Stimulated activated CD4-positive, alpha-beta T cell treated with anti-CD3 and anti-CD28 coated beads, TNF-alpha, amount 100 ng/mL, for 48 hours (primary cell): ENCODE measurements at places on chromosomes 3 and 15.

- no peak for DNase-seq
Observed at GRCh38 chr3:189631409-189631808, 220 bp downstream of the TP63 start.

DNA sequence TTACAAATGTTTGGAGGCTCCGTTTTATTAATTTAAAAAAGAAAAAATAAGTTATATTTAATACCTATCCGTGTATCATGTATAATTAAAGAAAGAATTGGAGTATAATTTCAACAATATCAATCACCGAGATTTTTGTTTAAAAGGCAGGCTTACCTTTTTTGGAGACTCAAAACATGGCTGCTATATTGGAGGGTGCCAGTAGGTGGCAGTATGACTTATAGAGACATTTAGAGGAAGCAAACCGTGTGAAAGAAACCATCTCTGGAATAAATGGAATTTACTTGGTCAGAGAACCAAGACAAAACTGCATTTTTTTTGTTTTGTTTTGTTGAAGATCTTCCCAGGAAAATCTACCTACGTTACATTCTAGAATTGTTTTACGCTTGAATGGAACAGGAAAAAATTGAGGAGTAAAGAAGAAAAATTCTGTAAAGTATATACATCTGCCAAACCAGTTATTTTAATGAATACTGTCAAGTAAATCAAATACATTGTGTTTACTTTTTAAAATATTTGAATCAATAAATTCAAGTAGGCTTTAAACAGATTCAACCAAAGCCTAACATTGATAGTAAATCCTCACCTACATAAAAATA is 802.6 kb upstream of the ALCAM start:
- DNase-seq, result peak; percentile 34

- DNase-seq, result no peak
Observed at GRCh38 chr3:62027796-62028195, 345.6 kb downstream of the FEZF2 start.

GRCh38 chr3:157534725-157535161 is 31.5 kb upstream of the VEPH1 start:
- no peak for DNase-seq

DNA sequence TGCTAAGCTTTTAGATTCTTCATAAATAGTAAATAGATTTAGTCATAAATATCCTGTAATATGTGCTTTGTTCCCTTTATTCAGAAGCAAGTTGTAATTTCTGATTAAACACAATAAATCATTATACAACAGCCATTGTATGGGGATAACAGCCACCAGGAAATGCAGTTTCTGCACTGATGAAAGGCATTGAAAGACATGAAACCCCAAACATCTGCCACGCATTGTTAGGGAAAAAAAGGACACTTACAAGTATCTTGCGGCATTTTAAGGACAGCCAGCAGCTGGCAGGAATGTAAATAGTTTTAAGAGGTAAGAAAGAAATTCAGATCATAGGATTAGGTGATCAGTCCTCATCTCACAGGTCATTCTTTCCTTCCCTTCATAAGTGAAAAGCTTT is 801.1 kb upstream of the LMCD1 start:
- DNase-seq, result no peak

DNA sequence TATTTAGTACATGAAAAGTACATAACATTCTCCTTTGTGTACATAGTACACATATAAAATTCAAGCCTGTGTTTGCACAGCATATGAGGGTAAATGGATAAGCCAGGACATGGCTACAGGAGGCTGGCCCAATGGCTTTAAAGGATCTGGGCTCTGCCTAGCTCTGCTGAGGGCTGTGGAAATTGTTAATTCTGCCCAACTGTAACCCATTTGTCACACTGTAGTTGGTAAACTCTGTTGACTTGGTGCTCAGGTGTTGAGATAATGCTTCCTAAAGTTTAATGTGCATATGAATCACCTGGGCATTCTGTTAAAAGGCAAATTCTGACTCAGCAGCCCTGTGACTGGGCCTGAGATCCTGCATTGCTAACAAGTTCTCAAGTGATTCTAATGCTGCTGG is 196.5 kb upstream of the ZPLD1 start:
- DNase-seq, result no peak

GRCh38 chr3:189312866-189313265 is 141.1 kb downstream of the TPRG1 start:
- DNase-seq, result no peak

GRCh38 chr3:198071602-198072287 is 111.7 kb downstream of the LMLN start:
- DNase-seq, result no peak

- DNase-seq, result no peak
Observed at GRCh38 chr3:127260826-127261555, 26.9 kb downstream of the PRR20G start.

GRCh38 chr15:68543165-68544008 is 35.4 kb upstream of the CORO2B start:
- no peak for DNase-seq

DNA sequence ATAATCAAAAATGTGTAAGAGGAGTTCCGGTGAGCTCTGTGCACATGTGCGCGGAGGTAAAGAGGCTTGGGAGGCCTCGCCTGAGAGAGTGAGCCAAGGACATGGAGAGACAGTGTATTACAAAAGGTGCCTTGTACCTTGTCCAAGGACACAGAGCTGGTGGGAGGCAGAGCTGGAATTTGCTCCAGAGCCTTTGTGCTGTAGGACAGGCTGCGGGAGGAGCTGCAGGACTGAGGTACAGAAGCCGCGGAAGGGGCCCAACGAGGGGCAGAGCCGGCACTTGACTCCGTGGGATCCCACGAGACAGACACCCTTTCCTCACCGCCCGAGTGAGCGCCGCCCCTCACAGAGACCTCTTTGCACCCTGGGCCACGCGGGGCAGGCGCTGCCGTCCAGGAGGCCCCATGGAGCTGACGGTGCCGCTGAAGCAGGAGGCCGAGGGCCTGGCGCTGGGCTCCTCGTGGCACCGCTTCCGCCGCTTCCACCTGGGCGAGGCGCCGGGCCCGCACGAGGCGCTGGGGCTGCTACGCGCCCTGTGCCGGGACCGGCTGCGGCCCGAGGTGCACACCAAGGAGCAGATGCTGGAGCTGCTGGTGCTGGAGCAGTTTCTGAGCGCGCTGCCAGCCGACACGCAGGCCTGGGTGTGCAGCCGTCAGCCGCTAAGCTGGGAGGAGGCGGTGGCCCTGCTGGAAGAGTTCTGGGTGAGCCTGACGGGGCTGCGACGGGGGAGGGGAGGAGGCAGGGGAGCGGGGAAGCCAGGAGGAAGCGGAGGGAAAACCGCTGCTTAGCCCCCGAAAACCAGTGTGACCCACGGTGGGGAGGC is 68.7 kb downstream of the SLTM start:
- DNase-seq, result no peak

DNA sequence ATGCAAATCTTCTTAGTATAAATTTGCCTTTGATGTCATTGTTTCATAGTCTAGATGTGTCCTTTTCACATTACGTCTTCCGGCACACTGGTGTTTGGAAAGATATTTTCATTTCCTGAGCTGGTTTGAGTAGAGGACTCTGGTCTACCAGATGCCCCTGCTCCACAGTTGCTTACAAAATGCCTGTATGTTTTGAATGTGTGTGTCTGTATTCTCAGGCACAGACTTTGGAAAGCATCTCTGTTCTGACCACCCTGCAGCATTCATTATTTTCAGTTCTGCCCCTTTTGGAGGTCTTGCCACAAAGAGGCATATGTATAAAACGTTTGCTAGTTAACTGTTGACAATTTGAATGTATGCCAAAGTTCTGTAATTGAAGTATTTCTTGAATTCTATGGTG is 236.0 kb upstream of the GOLIM4 start:
- DNase-seq, result no peak

DNA sequence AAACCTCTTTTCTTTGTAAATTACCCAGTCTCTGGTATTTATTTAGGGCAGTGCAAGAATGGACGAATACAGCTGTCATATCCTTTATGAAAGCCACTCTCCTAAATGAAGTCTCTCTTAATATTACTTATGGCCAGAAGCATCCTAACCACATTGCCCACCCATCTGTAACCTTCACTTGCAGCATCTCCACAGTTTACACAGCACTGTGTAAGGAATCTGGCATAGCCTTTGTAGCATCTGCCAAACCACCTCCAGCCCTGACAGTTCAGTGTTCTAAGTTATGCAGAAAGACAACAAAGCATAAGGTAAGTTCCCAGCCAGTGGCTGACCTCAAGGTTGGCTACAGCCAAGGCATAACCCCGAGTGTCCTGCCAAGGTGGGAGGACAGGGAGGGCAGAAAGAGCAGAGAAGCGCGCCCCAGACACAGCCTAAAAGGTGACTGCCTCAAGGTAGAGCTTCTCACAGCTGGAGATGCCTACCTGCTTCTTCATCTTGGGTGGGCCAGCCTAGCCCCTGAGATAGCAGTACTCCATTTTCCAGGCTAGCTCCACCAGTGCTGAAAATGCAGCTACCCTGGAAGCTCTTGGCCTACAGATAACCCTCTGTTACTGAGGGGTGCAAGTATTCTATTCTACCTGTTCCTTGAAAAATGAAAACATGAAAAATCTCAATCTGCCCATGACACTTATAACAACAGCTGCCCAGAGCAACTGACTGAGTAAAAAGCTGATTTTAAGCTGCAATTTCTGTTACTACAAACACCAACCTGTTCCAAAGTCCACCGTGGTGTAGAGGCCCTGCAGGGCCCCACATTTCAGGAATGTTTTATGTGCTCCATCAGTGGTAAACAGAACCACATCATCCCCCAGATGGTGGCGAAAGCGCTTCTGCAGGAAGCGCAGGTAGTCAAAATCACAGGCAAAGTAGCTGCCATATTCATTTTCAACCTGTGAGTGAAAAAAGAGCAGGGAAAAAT is 39.3 kb downstream of the GLB1 start:
- DNase-seq, result no peak

DNA sequence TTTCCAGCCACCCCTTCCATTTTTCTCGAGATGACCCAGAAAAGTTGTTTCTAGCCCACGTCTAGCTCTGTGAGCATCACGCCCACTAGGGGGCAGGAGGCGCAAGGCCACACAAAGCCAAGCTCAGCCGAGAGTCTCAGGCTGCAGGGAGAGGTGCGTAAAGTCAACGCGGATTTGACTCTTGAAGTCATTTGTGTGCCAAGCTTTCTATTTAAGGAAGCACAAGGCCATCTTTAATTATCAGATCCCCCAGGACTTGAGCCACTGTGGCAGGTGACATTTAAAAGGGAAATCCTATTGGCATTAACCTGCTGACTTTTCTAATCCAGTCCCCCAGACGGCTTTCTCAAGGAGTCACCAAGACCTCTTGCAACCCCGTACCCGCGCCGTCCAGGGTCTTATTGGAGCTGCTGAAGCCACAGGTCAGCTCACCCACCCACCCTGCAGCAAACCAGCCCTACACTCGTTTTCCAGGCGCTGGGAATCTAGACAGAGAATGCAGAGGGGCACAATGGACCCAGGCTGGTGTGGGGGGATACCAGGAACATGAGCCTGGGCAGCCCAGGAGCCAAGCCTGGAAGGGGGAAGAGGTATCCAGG is 62.1 kb downstream of the CAPN7 start:
- peak; percentile 76 for DNase-seq

DNA sequence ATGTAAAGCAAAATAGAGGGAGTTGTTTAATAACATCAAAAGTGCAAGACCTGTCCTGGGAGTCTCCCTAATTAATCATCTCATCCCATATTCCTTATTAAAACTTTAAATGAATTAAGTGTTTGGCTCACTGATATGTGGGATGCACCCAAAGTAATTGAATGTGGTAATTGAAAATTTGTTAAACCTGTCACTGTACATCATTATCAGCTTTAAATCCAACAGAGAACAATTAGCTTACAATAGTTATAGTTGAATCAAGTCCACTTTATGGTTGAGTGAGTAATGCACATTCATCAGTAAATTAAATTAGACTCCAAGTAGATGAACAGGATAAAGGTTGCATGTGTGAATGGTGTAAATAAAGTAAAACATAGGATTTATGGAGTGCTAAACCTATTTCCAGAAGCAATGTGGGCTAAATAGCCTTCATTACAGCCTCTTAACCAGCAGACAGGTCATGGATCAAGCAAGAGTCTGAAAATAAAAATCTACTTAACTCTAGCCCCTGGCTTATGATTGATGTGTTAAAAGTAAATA is 608.2 kb upstream of the CCDC54 start:
- no peak for DNase-seq

DNA sequence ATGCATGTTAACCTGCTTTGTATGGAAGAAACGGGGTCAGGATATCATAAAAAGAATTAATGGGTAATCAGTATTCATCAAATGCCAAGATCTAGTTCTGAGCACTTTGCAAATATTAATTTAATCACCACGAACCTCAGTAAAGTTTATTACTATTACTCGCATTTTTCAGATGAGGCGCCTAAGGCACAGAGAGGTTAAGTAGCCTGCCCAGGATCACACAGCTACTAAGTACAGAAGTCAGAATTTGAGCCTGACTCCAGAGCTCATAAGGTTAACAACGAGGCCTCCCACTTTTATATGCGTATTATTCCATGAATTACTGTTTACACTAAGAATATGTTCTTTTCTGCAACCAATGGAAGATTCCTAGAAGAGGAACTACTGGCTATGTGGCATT is 109.6 kb upstream of the KLF13 start:
- DNase-seq, result no peak

- DNase-seq, result no peak
Observed at GRCh38 chr15:75008629-75009326, 13.4 kb downstream of the SCAMP5 start.

- no peak for DNase-seq
Observed at GRCh38 chr3:10706156-10706739, 109.8 kb upstream of the SLC6A11 start.

DNA sequence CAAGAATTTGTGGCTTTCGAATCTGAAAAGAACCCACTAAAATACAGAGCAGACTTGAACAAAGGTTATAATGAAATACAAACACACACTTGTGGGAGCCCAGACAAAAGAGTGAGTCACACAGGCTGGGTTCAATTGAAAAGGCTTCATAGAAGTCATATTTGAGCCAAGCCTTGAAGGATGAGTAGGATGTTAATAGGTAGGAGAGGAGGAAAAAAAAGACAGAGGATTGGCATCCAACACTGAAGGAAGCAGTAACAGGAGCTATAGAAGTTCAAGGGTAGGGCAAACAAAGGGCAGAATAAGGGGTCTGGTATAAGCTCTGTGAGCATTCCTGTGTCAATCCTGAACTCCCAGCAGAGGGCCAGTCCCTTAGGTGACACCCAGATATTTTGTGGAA is 325.4 kb downstream of the FOXP1 start:
- DNase-seq, result no peak

DNA sequence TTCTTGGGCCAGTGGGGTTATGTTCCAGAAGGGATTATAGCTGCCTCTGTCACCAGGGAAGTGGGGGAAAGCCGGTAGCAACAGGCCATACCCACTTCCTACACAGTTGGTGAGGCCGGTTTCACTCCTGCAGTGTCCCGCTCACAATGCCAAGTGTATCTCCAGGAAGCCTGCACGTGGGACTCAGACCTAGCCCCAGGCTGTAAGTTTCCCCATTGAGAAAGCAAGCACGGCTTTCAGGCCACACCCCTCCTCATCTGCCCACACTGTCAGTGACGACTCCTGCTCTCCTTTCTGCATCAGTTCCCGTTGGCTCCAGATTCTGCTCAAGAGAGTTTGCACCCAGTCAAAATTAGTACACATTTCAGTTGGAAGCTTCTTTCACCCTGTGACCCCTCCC is 51.6 kb upstream of the CPOX start:
- no peak for DNase-seq

- DNase-seq, result no peak
Observed at GRCh38 chr3:188936597-188937107, 235.1 kb upstream of the TPRG1 start.
